Activated CD4-positive, alpha-beta T cell treated with anti-CD3 and anti-CD28 coated beads, Interleukin-2, amount 10 ng/mL, durations not matched to agents 7 days and 5 days (primary cell): ENCODE measurements at places on chromosomes 1 and 21. TPM values are rescaled to one million over a fixed set of nuclear protein-coding genes. Genes with fewer than 3 reads are reported as not detected.

DNA sequence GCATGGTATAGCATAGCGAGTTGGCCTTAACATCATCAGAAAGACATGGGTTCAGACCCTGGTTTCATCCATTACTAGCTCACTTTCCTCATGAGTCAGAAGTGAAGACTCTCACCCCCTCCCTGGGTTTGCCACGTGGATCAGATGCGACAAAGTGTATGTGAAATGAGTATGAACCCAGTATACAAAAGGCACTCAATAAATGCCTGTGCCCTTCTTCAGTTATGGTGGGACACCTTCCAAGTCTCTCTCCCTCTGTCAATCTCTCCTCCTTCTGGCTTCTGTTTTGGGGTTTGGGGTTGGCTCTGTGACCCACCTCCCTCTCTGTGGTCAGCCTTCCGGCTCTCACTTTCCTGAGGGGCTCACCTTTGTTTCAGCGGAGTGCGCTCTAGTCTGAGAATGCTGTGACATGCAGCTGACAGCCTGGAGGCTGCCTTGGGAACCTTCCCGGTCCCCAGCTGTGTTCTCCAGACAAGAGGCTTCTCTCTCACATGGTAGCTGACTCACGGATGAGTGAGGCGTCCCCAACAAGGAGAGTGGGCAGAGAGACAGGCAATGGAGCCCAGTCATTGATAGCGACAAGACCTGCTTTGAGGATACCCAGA, 155.0 kb upstream of the EDN2 start:
- H3K4me1 ChIP-seq = peaks cover 6% of the 10 kb centered on the region
- no peak overlapping the region for H3K4me3 ChIP-seq
- H3K27me3 ChIP-seq = no peaks in the 10 kb centered on the region
- peaks cover 2% of the 10 kb centered on the region for H3K36me3 ChIP-seq

The MPL gene
- not detected for total RNA-seq

- H3K36me3 ChIP-seq = peaks cover 2% of the 10 kb centered on the region
- no peak for DNase-seq
- H3K27me3 ChIP-seq = peaks cover 53% of the 10 kb centered on the region
- peaks cover 13% of the 10 kb centered on the region for H3K4me1 ChIP-seq
- H3K4me3 ChIP-seq = peak overlapping the region; percentile 63
Observed at GRCh38 chr1:30907481-30908315, 860 bp downstream of the SDC3 start.

GRCh38 chr1:88787023-88787903, 103.2 kb downstream of the PKN2 start:
- no peak for DNase-seq
- peaks cover 33% of the 10 kb centered on the region for H3K36me3 ChIP-seq
- H3K4me3 ChIP-seq = no peak overlapping the region
- peaks cover 2% of the 10 kb centered on the region for H3K4me1 ChIP-seq

DNA sequence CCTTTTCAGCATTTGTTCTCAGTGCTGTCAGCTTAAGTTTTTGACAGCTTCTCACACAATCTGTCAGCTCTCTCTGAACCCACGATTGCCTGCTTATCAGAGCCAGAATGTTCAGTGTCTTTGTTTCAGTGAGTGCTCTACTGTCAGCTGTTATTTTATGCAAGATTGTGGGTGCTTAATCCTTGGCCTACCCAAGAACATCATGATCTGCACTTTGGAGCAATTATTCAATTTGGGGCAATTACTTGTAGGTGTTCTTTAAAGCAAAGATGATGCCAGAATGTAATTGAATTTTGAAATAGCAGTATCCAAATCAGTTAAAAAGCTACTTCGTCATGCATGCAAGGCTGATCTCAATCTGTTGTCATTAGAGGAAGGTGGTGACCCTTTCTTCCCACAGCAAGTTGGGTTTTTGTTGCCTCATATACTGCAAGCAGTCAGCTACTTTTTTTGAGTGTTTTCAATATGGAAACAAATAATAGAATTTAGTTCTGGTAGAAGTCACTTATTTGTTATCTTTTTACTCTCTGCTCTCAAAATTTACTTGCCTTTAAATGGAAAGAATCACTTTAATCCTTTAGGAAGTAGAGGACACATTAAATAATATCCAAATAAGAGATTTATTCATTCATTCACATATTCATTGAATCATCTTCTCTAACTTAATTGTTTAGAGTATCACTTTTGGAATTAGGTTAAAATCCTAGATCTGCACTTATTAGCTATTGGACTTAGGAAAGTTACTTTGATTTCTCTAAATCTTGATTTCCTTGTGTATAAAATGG, 253.5 kb upstream of the CACYBP start:
- peaks cover 1% of the 10 kb centered on the region for H3K4me1 ChIP-seq
- no peak overlapping the region for H3K4me3 ChIP-seq
- H3K27ac ChIP-seq = no peak overlapping the region
- H3K36me3 ChIP-seq = no peaks in the 10 kb centered on the region

GRCh38 chr1:58555393-58555792, 8.9 kb upstream of the OMA1 start:
- H3K27ac ChIP-seq = no peak overlapping the region
- H3K4me3 ChIP-seq = no peak overlapping the region
- H3K27me3 ChIP-seq = peaks cover 27% of the 10 kb centered on the region
- no peak for DNase-seq
- no peaks in the 10 kb centered on the region for H3K4me1 ChIP-seq

The PATJ gene
- 16.4 TPM for total RNA-seq

The AMY1C gene
- not detected for total RNA-seq

The POLR3GL gene
- 29.2 TPM for total RNA-seq

The ECM1 gene
- 1.2 TPM for total RNA-seq

The HSPA6 gene
- total RNA-seq = not detected

DNA sequence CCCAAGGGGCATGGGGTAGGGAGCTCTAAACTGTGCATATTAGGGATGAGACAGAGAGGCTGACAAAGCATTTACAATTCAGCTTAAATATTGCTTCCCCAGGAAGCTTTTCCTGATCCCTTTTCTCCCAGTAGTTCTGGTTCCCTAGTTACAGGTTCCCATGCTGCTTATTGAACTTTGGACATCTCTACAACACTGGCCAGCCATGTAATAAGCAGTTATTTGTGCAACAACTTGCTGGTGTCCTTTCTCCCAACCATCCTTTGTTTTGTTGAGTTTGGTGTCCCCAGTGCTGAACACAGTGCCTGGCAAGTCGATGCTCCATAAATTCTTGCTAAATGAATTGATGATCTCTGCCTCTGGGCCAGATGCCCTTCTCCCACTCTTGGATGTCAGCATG, 80.6 kb downstream of the PLXNA2 start:
- H3K27me3 ChIP-seq = peaks cover 45% of the 10 kb centered on the region
- no peaks in the 10 kb centered on the region for H3K4me1 ChIP-seq
- H3K36me3 ChIP-seq = no peaks in the 10 kb centered on the region
- no peak overlapping the region for H3K27ac ChIP-seq

GRCh38 chr1:86233403-86233802, 76.8 kb upstream of the COL24A1 start:
- no peaks in the 10 kb centered on the region for H3K4me1 ChIP-seq
- H3K27me3 ChIP-seq = no peaks in the 10 kb centered on the region
- no peaks in the 10 kb centered on the region for H3K36me3 ChIP-seq
- no peak overlapping the region for H3K4me3 ChIP-seq
- H3K27ac ChIP-seq = no peak overlapping the region

DNA sequence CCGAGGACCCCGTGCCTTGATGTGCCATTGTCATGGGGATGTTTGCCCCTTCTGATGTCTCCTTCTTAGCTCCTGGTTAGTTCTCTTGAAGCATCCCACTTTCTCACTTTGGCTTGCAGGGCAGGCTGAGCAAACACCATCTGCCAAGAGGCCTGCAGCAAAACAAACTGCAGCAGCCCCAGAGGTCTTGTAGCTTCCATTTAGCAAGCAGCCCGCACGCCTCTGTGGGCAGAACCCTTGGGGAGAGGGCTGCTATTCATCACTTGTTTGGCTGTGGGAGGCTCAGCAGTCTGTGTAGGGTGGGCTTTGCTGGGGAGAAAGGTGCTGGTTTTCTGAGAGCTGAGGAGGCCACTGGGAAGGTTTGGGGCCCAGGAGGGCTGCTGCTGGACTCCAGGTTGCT, 56.7 kb downstream of the KCNC4 start:
- H3K36me3 ChIP-seq = no peaks in the 10 kb centered on the region
- DNase-seq = no peak
- no peak overlapping the region for H3K4me3 ChIP-seq
- H3K4me1 ChIP-seq = peaks cover 5% of the 10 kb centered on the region
- H3K27me3 ChIP-seq = peaks cover 4% of the 10 kb centered on the region

DNA sequence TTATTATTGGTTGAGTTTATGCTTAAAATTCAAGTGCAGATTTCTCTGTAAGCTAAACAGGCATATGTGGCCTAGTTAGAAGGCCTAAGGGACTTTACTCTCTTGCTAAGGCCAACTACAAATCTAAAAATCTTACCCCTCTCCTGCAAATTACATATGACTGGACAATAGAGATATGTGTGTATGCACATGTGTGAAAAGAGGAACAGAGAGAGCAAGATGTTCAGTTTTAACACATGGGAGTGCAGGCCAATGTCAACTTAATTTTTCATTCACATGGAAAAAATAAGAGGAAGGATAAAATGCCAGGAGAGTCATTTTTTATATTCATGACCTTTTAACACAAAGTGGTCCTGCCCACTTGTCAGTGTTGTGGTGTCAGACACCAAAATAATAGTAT, 8.5 kb downstream of the OR10K2 start:
- no peaks in the 10 kb centered on the region for H3K27me3 ChIP-seq
- no peaks in the 10 kb centered on the region for H3K4me1 ChIP-seq
- no peak overlapping the region for H3K4me3 ChIP-seq
- no peak overlapping the region for H3K27ac ChIP-seq
- no peaks in the 10 kb centered on the region for H3K36me3 ChIP-seq

DNA sequence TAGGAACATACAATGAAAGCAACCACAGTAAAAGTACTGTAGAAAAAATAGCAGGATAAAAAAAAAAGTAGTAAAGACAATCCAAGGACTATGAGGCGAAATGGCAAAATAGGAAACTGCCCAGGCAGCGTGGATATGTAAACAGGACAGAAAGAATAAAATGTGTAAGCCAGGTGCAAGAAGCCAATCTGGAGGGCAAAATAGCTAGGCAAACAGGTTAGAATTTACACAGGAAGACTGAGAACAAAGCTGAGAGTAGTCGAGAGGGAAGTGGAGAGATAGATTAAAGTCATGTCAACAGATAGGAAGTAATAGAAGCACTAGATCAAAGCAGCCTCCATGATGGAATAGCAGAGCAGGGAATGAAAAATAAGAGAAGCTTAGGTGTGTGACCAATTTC, 124.2 kb upstream of the B3GALT2 start:
- H3K27me3 ChIP-seq = peaks cover 1% of the 10 kb centered on the region
- peaks cover 17% of the 10 kb centered on the region for H3K4me1 ChIP-seq
- DNase-seq = no peak
- H3K27ac ChIP-seq = peak overlapping the region; percentile 16

- H3K27me3 ChIP-seq = no peaks in the 10 kb centered on the region
- no peak for DNase-seq
- H3K27ac ChIP-seq = no peak overlapping the region
- H3K4me1 ChIP-seq = peaks cover 13% of the 10 kb centered on the region
Observed at GRCh38 chr1:42740851-42741580, 980 bp upstream of the CLDN19 start.

The SLC16A4 gene
- total RNA-seq = 0.27 TPM

DNA sequence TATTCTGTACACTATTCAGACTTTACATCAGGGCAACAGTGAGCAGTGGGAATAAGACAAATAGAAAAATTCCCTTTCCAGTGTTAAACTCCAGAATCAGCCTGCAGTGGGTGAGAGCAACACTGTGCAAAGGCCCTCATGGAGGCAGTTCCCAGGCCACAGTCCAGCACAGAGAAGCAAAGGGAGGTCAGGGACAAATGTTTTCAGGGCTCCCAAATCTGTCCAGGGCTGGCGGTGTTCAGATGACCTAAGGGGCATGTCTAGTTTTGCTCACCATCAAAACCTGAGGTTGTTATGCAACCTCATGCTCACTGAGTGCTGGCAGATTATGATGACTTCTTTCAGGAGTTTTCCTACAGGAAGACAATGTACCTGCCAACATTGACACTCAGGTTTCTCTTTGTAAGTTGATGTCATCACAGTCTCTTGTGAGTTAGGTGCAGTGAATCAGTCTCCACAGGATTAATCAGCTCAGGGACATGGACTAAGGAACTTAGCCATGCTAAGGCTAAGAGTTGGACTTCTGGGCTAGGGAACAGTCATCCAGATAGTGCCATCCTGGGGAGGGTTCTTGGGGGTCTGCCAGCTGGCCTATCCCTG, 3.6 kb upstream of the LCE5A start:
- H3K27ac ChIP-seq = no peak overlapping the region
- H3K36me3 ChIP-seq = no peaks in the 10 kb centered on the region
- H3K4me1 ChIP-seq = no peaks in the 10 kb centered on the region
- H3K4me3 ChIP-seq = no peak overlapping the region
- DNase-seq = no peak

DNA sequence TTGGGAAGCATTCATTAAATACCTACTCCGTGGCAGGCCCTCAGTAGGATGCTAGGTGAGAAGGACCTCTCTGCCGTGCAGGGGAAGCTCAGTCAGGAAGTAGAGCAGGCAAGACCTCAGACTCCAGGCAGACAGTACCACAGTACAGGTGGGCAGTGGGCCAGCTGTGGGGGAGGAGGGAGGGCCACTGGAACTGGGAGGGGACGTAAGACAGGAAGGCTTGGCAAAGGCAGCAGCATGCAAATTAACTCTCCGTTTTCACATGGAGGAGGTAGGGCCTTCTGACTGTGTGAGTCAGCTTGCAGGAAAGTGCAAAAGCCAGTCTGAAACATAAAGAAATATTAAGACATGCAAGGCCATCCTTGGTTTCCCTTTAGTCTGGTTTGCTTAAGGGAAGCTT, 157.7 kb downstream of the TRIM33 start:
- peaks cover 5% of the 10 kb centered on the region for H3K4me1 ChIP-seq
- DNase-seq = no peak
- no peak overlapping the region for H3K27ac ChIP-seq
- H3K36me3 ChIP-seq = no peaks in the 10 kb centered on the region
- H3K4me3 ChIP-seq = no peak overlapping the region

The CYYR1 gene
- not detected for total RNA-seq

GRCh38 chr1:33821291-33821690, 42.6 kb upstream of the HMGB4 start:
- H3K27me3 ChIP-seq = no peaks in the 10 kb centered on the region
- no peaks in the 10 kb centered on the region for H3K4me1 ChIP-seq
- no peak for DNase-seq
- no peak overlapping the region for H3K4me3 ChIP-seq
- no peak overlapping the region for H3K27ac ChIP-seq

DNA sequence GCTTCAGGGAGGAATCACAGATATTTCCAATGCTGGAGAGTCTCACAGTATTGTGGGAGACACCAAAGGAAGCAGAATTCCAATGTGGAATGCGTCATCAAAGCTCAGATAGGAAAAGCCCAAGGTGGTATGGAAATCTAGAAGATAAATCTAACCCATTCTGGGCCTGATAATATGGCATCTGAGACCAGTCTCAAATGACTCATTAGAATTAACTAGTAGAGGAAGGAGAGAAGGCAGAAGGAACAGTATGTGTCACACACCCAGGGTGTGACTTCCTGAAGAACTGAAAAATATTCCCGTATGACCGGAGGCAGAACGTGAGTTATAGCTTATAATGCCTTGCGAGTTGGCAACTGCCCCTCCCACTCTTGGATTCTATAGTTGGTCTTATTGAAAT, 499.2 kb downstream of the PLPP3 start:
- H3K36me3 ChIP-seq = no peaks in the 10 kb centered on the region
- no peak for DNase-seq
- no peaks in the 10 kb centered on the region for H3K4me1 ChIP-seq
- no peak overlapping the region for H3K27ac ChIP-seq
